ENCODE measurements at places on chromosomes 5 and 9. TPM values are rescaled to one million over a fixed set of nuclear protein-coding genes. Genes with fewer than 3 reads are reported as not detected.

Gene VCAN
- 404 TPM for total RNA-seq

Gene SV2C
- 0.12 TPM for total RNA-seq

Gene NUP155
- total RNA-seq: 84.9 TPM

- H3K36me3 ChIP-seq: no peaks in the 10 kb centered on the region
- peaks cover 10% of the 10 kb centered on the region for H3K4me1 ChIP-seq
- no peak overlapping the region for H3K27ac ChIP-seq
- H3K4me3 ChIP-seq: no peak overlapping the region
- no peaks in the 10 kb centered on the region for H3K27me3 ChIP-seq
- DNase-seq: no peak
Measured at GRCh38 chr5:135975122-135975521, 20.3 kb upstream of the LECT2 start.

DNA sequence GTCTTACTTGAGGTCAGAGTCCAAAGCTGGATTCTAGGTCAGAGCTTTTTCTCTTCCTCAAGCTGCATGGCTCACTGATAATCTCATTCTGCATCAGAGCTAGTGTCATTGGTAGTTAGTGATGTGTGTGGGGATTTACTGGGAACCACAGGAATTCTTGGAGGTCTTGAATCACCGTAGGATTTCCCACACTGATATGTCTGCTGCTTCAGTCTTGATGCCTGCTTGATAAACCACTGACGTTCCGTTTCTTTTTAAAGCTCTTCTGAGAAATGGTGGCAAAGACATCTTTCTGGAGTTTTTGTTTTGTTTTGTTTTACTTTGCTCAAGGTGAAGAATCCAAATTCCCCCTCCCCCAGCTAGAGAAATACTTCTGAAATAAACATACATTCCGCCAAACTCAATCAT lies 1.2 kb upstream of the GARIN3 start:
- no peak for DNase-seq
- no peaks in the 10 kb centered on the region for H3K27me3 ChIP-seq
- H3K4me3 ChIP-seq: no peak overlapping the region
- H3K27ac ChIP-seq: no peak overlapping the region

DNA sequence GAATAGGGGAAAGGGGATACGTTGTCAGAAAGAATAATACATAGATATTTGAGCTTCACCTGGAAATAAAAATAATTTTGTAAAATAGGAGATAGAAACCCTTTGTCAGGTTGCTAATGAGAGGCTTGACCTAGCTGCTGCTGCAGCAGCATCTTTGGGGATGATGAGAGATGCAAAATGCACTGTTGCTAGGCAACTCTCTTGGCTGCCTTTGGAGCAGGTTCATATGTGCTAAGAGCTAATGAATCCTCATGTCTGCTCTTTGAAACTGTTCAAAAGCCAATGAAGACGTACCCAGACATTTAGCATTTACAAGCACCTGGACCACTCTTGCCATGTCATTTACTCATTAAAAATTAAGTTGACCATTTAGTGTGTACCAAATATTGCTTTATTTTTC lies 121.7 kb downstream of the FOCAD start:
- peaks cover 6% of the 10 kb centered on the region for H3K4me1 ChIP-seq
- no peaks in the 10 kb centered on the region for H3K36me3 ChIP-seq
- H3K27me3 ChIP-seq: no peaks in the 10 kb centered on the region
- no peak for DNase-seq
- no peak overlapping the region for H3K4me3 ChIP-seq

Data from GM23338 (cell line).